ENCODE measurements at places on chromosomes 6 and 20.

DNA sequence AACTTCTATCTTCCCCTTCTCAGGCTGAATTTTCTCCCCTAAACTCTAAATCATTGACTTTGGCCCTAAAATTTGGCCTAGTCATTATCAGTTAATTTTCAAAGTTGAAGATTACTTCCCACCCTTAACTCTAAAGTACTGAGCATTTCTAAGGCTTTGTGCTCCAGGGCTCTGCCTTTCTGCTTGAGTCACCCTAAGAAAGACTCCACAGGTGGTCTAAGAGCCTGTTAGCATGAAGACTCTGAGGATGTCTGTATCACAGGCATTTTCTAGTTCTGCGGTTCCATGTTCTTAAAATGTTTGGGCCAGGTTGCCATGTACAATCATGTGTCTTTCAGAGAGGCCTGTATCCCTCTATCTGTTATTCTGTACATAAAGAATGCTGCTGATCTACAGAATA, 808.1 kb upstream of the MANEA start:
- H3K36me3 ChIP-seq: no peaks in the 10 kb centered on the region
- no peak for DNase-seq

DNA sequence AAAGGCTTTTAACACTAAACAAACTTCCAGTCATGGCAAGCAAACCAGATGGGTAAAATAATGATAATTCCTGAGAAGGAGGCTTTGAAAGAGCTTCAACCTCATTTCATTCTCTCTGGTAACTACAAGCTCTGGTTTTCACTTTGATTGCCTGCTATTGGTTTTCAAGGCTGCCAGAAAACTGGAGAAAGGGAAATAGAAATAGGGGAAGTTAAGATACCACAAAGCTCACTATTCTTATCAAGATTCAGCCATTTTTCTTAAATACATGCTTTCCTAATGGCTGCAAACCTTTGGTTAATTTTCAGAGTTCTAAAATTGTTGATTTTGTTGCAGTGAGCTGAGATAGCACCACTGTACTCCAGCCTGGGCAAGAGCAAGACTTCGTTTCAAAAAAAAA, 42.5 kb upstream of the NELFCD start:
- DNase-seq: no peak
- no peak overlapping the region for H3K4me3 ChIP-seq
- no peaks in the 10 kb centered on the region for H3K4me1 ChIP-seq
- no peak overlapping the region for H3K27ac ChIP-seq
- H3K36me3 ChIP-seq: no peaks in the 10 kb centered on the region

- no peak overlapping the region for H3K4me3 ChIP-seq
- H3K36me3 ChIP-seq: no peaks in the 10 kb centered on the region
- DNase-seq: no peak
- H3K27ac ChIP-seq: no peak overlapping the region
Measured at GRCh38 chr20:19232997-19233794, 20.8 kb downstream of the SLC24A3 start.

GRCh38 chr6:11179419-11180202, 52.9 kb downstream of the NEDD9 start:
- no peaks in the 10 kb centered on the region for H3K27me3 ChIP-seq
- no peak overlapping the region for H3K27ac ChIP-seq
- H3K4me3 ChIP-seq: no peak overlapping the region
- no peaks in the 10 kb centered on the region for H3K36me3 ChIP-seq
- H3K4me1 ChIP-seq: no peaks in the 10 kb centered on the region

DNA sequence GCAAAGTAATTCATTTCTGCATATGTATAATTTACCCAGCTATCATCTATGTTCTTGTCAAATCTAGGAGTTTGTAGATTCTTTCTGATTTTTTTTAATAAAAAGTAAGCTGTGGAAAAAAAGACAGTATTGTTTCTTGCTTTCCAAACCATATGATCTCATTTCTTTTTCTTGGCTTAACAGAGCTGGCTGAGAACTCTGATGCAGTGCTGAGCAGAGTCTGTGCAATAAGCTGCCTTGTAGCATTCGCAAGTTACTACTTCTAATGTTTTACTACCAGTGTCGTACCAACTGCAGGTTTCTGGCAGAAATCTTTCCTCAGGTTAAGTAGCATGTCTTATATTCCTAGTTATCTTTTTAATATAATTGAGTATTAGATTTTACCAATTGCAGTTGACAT, 15.6 kb downstream of the RRBP1 start:
- H3K27me3 ChIP-seq: no peaks in the 10 kb centered on the region
- H3K27ac ChIP-seq: peak overlapping the region; percentile 23
- H3K36me3 ChIP-seq: peaks cover 3% of the 10 kb centered on the region
- no peak for DNase-seq

GRCh38 chr6:2108700-2109306, 136.6 kb downstream of the GMDS start:
- H3K27me3 ChIP-seq: no peaks in the 10 kb centered on the region
- H3K4me1 ChIP-seq: peaks cover 5% of the 10 kb centered on the region
- H3K4me3 ChIP-seq: no peak overlapping the region
- no peak overlapping the region for H3K27ac ChIP-seq

GRCh38 chr6:105628156-105628860, 225.4 kb upstream of the PREP start:
- no peaks in the 10 kb centered on the region for H3K4me1 ChIP-seq
- H3K4me3 ChIP-seq: no peak overlapping the region
- H3K27me3 ChIP-seq: no peaks in the 10 kb centered on the region
- no peaks in the 10 kb centered on the region for H3K36me3 ChIP-seq

GRCh38 chr20:54093423-54094267, 23.3 kb upstream of the BCAS1 start:
- DNase-seq: no peak
- H3K36me3 ChIP-seq: no peaks in the 10 kb centered on the region
- no peaks in the 10 kb centered on the region for H3K27me3 ChIP-seq
- no peaks in the 10 kb centered on the region for H3K4me1 ChIP-seq

- H3K27me3 ChIP-seq: peaks cover 5% of the 10 kb centered on the region
- H3K4me1 ChIP-seq: peaks cover 22% of the 10 kb centered on the region
- no peaks in the 10 kb centered on the region for H3K36me3 ChIP-seq
- no peak overlapping the region for H3K27ac ChIP-seq
Measured at GRCh38 chr6:150143516-150144293, 861 bp downstream of the PPP1R14C start.

GRCh38 chr6:25330796-25331685, 51.9 kb downstream of the CARMIL1 start:
- H3K27me3 ChIP-seq: no peaks in the 10 kb centered on the region
- DNase-seq: no peak
- no peak overlapping the region for H3K4me3 ChIP-seq
- no peak overlapping the region for H3K27ac ChIP-seq
- no peaks in the 10 kb centered on the region for H3K36me3 ChIP-seq

DNA sequence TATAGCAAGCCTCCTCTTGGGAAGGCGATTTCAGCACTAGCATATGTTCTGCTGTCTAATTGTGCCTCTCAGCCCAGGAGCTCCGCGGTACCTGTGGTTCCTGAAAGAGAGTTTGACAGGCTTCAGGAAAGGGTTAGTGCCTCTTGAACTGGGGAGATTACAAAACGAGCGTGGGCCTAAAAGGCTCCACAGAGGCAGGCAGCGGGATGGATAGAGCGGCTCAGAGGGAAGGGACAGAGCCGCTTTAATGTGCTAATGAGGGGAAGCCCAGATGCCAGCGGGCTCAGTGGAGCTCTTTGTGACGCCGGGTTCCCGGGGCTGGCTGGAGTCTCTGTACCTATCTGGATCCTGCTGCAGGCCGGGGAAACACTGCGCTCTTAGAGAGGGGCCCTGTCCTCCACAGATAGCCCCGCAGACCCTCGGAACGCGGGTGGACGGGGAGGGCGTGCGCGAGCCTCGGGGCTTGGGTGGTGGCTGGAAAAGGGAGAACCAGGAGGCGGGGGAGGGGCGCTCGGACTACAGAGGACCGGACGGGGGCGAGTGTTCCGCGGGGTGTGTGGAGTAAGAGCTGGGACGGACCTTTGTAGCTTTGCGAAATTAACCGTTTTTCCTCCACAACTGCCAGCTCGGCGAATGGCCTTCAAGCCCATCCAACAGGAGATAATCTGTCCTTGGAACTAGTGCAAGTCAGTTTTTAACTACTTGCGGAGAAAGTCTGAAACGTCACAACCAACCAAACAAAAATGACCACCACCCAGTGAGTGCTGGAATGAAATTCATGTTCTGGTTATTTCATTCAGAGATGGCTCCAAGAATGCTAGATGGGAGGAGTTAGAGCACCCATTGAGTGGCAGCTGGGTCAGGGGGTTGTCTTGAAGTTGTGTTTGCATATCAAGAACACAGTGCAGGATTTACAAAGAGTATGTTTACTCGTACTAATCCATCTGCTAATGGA, 13.0 kb downstream of the SLC35F1 start:
- H3K27me3 ChIP-seq: no peaks in the 10 kb centered on the region
- H3K27ac ChIP-seq: no peak overlapping the region
- peak; percentile 28 for DNase-seq
- peaks cover 9% of the 10 kb centered on the region for H3K4me1 ChIP-seq
- H3K4me3 ChIP-seq: peak overlapping the region; percentile 22

DNA sequence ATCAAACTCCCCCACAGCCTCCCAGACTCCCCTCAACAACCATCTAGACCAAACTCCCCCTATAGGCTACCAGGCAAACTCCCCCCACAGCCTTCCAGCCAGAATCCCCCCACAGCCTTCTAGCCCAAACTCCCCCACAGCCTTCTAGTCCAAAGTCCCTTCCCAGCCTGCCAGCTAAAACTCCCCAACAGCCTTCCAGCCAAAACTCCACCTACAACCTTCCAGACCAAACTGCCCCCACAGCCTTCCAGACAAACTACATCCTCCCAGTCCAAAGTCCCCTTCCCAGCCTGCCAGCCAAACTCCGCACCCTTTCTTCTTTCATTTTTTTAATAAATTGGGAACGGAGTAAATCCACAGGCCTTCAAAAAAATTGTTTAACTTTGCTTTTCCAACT, 37.4 kb upstream of the SYNDIG1 start:
- no peaks in the 10 kb centered on the region for H3K27me3 ChIP-seq
- no peak overlapping the region for H3K27ac ChIP-seq
- no peaks in the 10 kb centered on the region for H3K36me3 ChIP-seq
- H3K4me3 ChIP-seq: no peak overlapping the region
- no peaks in the 10 kb centered on the region for H3K4me1 ChIP-seq

DNA sequence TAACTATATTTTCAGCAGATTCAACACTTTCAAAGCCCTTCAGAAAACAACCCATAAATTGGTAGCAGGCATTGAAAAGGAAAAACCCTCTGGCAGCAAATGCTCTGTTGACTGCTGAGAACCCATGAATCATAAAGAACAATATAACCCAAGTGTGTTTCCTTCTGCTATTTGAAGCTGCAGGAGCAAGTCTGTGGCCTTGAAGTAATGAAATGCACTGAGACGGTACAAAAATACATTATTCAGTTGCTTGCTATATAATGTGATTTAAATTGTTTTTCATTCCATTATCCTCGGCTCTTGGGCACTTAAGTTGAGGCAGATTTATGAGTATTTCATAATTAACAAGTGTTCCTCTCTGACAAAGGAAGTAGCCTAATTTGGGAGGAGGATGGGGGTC, 40.6 kb upstream of the SAMD5 start:
- no peaks in the 10 kb centered on the region for H3K4me1 ChIP-seq
- no peak for DNase-seq
- no peak overlapping the region for H3K4me3 ChIP-seq

GRCh38 chr6:40482532-40482931, 104.6 kb downstream of the LRFN2 start:
- H3K4me3 ChIP-seq: no peak overlapping the region
- no peak overlapping the region for H3K27ac ChIP-seq
- no peaks in the 10 kb centered on the region for H3K4me1 ChIP-seq
- no peaks in the 10 kb centered on the region for H3K36me3 ChIP-seq
- DNase-seq: no peak

DNA sequence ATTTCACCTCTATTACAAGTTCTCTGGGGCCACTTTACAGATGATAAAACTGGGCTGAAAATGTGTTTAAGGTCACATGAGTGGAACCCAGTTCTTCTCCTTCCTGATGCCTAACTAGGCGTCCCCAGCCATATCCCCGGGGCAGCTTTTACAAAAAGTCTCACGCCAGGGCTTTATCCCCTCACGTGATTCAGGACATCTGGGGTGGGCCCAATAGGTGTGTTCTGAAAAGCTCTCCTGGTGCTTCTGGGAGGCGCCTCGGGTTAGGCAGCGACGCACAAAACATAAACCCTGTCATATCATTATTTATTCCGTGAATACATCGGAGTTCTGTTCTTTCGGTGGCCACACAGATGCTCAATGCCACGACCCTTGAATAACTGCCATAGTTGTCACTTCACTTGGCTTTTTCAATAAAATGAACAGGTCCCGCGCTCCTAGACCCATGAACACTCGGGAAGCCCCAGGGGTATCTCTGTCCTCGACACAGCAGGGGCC, 32.1 kb downstream of the SF3B5 start:
- peak overlapping the region; percentile 64 for H3K4me3 ChIP-seq
- peak overlapping the region; percentile 86 for H3K27ac ChIP-seq
- H3K27me3 ChIP-seq: no peaks in the 10 kb centered on the region
- peaks cover 16% of the 10 kb centered on the region for H3K4me1 ChIP-seq

DNA sequence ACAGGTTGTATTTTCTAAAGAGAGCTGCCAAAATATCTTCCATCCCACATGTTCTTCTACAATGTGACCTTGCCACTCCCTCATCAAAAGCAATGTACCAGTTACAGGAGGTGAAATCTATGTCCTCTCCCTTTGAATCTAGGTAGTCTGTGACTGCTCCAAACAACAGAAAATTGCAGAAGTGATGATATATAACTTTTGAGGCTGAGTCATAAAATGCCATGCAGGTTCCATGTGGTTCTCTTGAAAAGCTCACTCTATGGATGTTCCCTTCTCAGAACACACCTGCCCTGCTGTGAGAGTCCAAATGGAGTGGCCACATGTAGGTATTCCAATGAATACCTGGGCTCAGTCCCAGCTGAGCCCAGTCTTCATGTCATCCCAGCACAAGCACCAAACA, 16.9 kb upstream of the PHIP start:
- no peaks in the 10 kb centered on the region for H3K4me1 ChIP-seq
- no peak overlapping the region for H3K27ac ChIP-seq
- H3K4me3 ChIP-seq: no peak overlapping the region

DNA sequence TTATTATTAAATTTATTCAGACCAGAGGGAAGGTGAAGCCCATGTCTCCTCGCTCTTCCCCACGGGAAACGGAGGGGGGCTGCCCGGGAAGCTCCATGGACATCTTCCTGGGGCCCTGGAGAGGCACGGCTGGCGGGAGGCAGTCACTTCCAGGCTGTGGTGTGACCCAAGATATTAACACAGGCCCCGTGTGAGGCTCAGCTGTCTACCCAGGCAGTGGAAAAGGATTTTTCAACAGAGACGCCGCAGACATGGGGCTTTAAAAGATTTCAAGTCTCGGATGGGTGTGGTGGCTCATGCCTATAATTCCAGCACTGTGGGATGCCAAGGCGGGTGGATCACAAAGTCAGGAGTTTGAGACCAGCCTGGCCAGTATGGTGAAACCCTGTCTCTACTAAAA, 117.9 kb downstream of the ERMARD start:
- H3K27ac ChIP-seq: no peak overlapping the region
- no peaks in the 10 kb centered on the region for H3K4me1 ChIP-seq
- no peaks in the 10 kb centered on the region for H3K27me3 ChIP-seq
- no peaks in the 10 kb centered on the region for H3K36me3 ChIP-seq
- DNase-seq: no peak

Data from body of pancreas (tissue), 4 donors.